ENCODE measurements at places on chromosomes 2 and 18. TPM values are rescaled to one million over a fixed set of nuclear protein-coding genes. Genes with fewer than 3 reads are reported as not detected.
A peak's percentile ranks its signal among the peaks of the same experiment; 100 is the strongest.

COL4A4 gene
- 0.60 TPM for total RNA-seq

PIEZO2 gene
- total RNA-seq: 4.2 TPM

ATP6V1C2 gene
- total RNA-seq: 0.11 TPM

KLHL30 gene
- total RNA-seq: 0.06 TPM

C2orf80 gene
- total RNA-seq: not detected

EPAS1 gene
- total RNA-seq: 1.1 TPM

NXPH2 gene
- 4.3 TPM for total RNA-seq

TXNL4A gene
- 56.4 TPM for total RNA-seq

RMDN2 gene
- total RNA-seq: 10.3 TPM

DNA sequence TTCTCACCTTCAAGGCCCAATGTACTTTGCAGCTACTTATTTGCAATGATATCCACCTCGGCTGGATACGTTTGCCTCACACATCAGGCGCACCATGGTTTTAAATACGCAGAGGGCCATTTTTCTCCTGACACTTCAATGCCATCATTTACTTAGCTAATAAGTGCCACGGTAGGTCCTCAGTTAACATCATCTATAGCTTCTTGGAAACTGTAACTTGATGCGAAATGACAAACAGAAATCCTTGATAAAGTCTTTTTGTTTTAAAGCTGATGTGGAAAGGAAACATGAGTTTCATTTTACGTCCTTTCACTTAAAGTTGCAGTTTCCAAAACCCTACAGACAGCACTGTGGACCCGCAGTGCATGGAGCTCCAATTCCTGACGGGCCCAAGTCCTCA is 37.1 kb downstream of the ZNF516 start:
- no peaks in the 10 kb centered on the region for H3K27me3 ChIP-seq
- DNase-seq: no peak
- no peak overlapping the region for H3K4me3 ChIP-seq
- H3K4me1 ChIP-seq: peaks cover 53% of the 10 kb centered on the region
- no peaks in the 10 kb centered on the region for H3K36me3 ChIP-seq
- no peak overlapping the region for H3K27ac ChIP-seq

DNA sequence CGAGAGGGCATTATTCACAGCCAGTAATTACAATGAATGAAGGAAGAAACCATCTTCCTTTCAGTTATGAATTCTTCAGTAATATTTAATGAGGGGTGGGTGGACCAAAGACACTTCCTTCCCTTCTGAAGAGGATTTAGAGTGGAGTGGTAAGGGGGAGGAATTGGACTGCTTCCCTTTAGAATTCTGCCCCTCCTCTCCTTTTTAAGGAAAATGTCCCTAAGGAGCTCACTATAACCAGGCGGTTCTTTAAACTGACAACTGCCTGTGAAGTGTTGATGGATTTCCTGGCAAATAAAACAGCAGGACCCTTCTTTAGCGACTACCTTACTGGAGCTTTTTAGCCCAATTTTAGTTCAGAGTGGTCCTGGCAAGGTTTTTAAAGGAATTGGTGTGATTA is 86.4 kb downstream of the LIMS1 start:
- no peaks in the 10 kb centered on the region for H3K36me3 ChIP-seq
- no peak overlapping the region for H3K4me3 ChIP-seq
- H3K27me3 ChIP-seq: no peaks in the 10 kb centered on the region
- H3K4me1 ChIP-seq: peaks cover 30% of the 10 kb centered on the region
- H3K27ac ChIP-seq: no peak overlapping the region

GRCh38 chr2:55153584-55154299 is 78.4 kb downstream of the CLHC1 start:
- H3K4me3 ChIP-seq: no peak overlapping the region
- no peaks in the 10 kb centered on the region for H3K36me3 ChIP-seq
- peaks cover 37% of the 10 kb centered on the region for H3K4me1 ChIP-seq
- no peaks in the 10 kb centered on the region for H3K27me3 ChIP-seq
- no peak for DNase-seq

DNA sequence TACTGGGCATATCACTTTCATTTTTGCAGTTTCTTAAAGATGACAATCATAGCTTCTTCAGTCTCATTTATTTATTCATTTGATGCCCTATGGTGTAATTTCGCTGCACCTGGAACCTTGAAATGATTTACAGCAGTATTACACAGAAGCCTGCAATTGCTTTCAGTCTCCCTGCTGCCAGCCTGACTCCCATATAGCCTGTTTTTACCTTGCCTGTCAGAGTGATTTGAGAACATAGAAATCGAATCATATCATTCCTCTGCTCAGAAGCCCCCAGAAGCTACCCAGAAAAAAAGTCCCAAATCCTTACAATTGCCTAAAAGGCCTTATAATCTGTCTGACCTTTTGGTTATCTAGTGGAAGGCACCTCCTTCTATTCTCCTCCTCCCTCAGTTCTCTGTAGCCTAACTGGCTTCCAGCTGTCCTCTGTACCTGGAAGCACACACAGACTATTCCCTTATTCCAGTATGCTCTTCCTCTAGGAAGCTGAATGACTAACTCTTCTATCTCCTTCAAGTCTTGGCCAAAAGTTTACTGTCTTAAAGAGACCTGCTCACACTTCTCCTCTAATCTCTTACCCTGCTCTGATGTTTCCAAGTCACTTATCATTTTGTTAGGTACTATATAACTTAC is 12.6 kb downstream of the SCN3A start:
- no peaks in the 10 kb centered on the region for H3K27me3 ChIP-seq
- DNase-seq: no peak
- no peak overlapping the region for H3K4me3 ChIP-seq

- no peaks in the 10 kb centered on the region for H3K4me1 ChIP-seq
- H3K27ac ChIP-seq: no peak overlapping the region
- H3K27me3 ChIP-seq: no peaks in the 10 kb centered on the region
- no peak for DNase-seq
- H3K4me3 ChIP-seq: no peak overlapping the region
Measured at GRCh38 chr2:56084111-56084901, 99.5 kb upstream of the CCDC85A start.

DNA sequence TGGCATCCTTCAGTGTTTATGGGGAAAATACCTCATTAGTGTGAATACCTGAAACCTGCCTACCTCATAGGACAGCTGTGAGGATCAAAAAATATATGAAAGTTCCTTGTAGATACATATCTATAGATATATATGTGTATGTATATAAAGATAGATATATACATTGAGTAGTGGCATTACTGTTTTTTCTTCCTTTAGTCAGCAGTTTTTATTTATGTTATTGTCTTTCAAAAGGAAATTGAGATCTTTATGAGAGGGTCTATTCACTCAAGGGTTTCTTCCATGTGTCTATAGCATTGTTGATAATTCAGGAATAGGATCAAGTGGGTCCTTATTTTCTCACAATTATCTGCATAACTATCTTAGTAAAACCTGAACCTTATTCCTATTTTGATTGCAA is 6.6 kb downstream of the RMP24 start:
- no peak for DNase-seq
- no peak overlapping the region for H3K27ac ChIP-seq
- no peaks in the 10 kb centered on the region for H3K27me3 ChIP-seq
- peaks cover 3% of the 10 kb centered on the region for H3K4me1 ChIP-seq

GRCh38 chr2:162072181-162072702 is 1.8 kb downstream of the DPP4 start:
- no peak overlapping the region for H3K27ac ChIP-seq
- H3K4me1 ChIP-seq: peaks cover 16% of the 10 kb centered on the region
- DNase-seq: no peak
- H3K36me3 ChIP-seq: no peaks in the 10 kb centered on the region

DNA sequence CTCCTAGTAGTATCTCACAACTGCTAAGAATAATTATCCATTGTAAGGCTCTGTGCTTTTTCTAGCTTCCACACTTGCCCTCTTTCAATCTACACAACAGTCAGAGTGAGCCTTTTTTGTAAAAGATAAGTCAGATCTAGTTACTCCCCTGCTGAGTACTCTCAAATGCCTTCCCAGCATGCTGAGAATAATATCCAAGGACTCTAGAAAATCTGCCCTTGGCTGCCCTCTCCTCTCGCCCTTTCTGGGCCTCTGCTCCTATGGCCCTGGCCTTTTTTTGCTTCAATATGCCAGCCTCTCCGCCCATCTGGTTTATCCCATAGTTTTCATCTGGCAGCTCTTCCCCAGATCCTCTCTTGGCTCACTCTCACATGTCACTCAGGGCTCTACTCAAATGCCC is 455.9 kb upstream of the UBE2E3 start:
- DNase-seq: peak; percentile 35
- no peak overlapping the region for H3K27ac ChIP-seq
- H3K27me3 ChIP-seq: no peaks in the 10 kb centered on the region
- no peak overlapping the region for H3K4me3 ChIP-seq
- no peaks in the 10 kb centered on the region for H3K4me1 ChIP-seq
- H3K36me3 ChIP-seq: no peaks in the 10 kb centered on the region

GRCh38 chr2:189541591-189541990 is 39.0 kb downstream of the SLC40A1 start:
- H3K36me3 ChIP-seq: no peaks in the 10 kb centered on the region
- H3K27me3 ChIP-seq: no peaks in the 10 kb centered on the region
- no peaks in the 10 kb centered on the region for H3K4me1 ChIP-seq
- no peak overlapping the region for H3K4me3 ChIP-seq
- no peak for DNase-seq
- H3K27ac ChIP-seq: no peak overlapping the region

GRCh38 chr2:171778515-171778914 is 91.2 kb downstream of the DYNC1I2 start:
- H3K27me3 ChIP-seq: no peaks in the 10 kb centered on the region
- no peaks in the 10 kb centered on the region for H3K4me1 ChIP-seq
- H3K36me3 ChIP-seq: no peaks in the 10 kb centered on the region
- no peak overlapping the region for H3K27ac ChIP-seq
- DNase-seq: no peak
- H3K4me3 ChIP-seq: no peak overlapping the region

DNA sequence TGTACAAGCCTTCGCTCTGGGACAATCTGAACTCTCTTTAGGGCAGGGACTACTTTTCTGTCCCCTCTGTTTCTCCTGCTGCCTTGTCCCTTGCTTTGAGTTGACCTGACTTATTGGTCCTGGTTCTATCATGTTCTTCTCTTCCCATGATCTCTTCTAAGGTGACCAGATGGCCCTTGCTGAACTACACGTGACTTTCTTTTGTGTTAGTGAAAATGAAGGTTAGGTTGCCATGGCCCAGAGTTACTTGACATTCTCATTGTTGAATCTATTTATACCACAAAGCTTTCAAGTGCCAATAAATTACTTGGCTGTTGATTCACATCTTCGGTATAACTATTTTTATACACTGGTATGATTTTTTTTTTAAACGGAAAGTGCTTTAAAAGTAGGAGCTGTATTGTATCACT is 24.4 kb downstream of the MRPL33 start:
- DNase-seq: no peak
- no peaks in the 10 kb centered on the region for H3K27me3 ChIP-seq
- H3K27ac ChIP-seq: no peak overlapping the region
- no peak overlapping the region for H3K4me3 ChIP-seq
- no peaks in the 10 kb centered on the region for H3K36me3 ChIP-seq
- H3K4me1 ChIP-seq: peaks cover 7% of the 10 kb centered on the region

GRCh38 chr2:169839954-169840746 is 12.9 kb downstream of the UBR3 start:
- no peak overlapping the region for H3K27ac ChIP-seq
- no peak overlapping the region for H3K4me3 ChIP-seq
- DNase-seq: no peak
- no peaks in the 10 kb centered on the region for H3K36me3 ChIP-seq
- H3K27me3 ChIP-seq: no peaks in the 10 kb centered on the region

- no peak overlapping the region for H3K4me3 ChIP-seq
- no peak for DNase-seq
- peaks cover 23% of the 10 kb centered on the region for H3K4me1 ChIP-seq
- H3K27ac ChIP-seq: no peak overlapping the region
- H3K27me3 ChIP-seq: peaks cover 100% of the 10 kb centered on the region
- no peaks in the 10 kb centered on the region for H3K36me3 ChIP-seq
Measured at GRCh38 chr2:118830881-118831280, 16.6 kb downstream of the EN1 start.
